ENCODE measurements at places on chromosomes 5 and 9.

DNA sequence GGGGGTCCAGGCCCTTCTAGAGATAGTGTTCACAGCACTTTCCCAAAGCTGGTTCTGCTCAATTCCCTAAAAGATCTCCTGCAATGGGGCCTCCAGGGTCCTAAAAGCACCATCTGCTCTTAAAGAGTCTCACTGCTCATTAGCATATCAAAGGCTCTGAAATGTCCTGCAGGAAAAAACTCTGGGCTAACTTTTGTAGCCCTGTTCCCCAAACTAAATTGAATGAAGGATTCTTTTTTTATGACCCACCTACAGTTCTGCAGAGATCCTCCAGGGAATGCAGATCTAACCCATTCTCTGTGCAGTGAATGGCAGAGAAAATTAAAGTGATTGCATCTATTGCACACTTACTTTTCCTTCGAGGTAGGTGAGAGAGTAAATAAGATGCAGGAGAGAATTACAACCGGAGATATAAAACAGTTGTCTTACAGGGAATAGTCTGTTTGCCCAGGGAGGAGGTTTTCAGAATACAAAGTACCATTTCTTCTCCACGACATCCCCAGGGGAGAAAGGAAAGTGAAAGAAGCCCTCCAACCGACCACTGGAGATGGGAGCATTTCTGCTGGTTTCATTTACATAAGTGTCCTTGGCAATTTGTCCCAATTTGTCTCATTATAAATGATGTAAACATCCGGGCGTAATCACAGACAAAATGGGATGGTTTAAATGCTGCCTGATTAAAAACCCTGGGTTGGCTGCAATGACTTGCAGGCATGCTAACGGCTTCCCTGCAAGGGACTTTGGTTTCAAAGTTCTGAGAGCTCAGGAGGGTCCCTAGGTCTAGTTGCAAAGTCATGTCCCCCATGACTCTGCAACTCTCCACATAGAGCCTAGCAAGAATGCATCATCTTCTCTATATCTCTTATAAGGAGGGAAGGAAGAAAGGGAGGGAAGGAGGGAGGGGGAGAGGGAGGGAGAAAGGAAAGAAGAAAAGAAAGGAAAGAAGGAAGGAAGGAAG, 114.0 kb downstream of the KCNIP1 start:
- DNase-seq: no peak

DNA sequence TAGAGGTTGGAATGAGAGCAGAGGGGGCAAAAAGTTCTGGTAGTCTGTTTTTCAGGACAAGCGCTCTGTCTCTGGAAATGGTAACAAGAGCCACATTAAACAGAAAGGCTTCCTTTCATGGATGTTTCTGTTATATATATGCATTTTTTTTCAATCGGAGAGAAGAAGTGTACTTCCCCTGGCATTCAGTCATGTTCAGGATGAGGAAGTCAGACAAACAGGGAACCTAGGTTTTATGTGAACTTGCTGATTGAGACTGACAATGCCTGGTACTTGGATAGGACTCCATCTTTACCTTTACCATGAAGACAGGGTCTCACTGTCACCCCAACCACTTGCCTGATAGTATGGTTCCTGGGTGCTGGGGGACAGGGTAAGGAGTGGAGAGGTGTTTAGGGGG, 30.1 kb upstream of the ZBED3 start:
- no peak for DNase-seq

DNA sequence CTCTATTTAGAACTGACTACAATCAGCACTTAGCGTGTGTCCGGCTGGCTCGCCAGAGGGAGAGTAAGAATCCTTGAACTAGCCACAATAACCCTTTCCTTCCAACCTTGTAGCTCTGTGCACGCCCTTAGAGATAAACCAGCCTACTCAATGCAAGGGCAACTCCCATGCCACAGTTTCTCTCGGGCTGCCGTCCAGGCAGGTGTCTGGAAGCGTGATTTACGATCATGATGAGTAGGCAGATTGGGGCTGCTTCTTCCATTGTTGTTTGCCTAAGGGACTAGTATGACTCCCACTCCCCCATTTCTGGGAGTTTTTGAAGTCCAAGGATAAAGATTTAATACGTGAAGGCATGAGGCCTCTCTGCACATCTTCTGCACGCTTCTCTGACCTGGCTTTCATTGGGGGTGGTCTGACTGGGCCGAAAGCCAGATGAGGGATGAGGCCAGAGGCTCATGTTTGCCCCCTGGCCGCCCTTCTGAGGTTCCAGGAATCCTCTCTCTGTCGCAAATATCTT, 134.0 kb upstream of the MYO10 start:
- peak; percentile 65 for DNase-seq

DNA sequence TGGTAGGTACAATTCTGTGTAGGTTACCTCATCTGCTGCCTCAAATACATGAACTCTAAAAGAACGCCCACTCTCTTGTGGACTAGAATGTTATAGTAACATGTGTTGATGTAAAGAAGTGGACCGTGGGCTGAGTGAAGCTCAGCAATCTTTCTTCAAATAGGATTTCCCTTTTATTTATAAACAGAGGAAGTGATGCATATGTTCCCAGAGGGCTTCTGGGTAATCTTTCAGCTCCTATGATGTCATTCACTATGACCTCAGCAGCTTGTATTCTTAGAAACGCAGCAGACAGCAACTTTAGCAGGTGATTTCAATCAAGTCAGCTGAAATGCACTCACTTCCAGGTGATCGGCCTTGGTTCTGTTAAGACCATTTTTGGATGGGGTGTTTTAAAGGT, 14.4 kb downstream of the F2RL2 start:
- peak; percentile 37 for DNase-seq

GRCh38 chr9:87662808-87663528, 63.0 kb upstream of the CTSL start:
- DNase-seq: peak; percentile 82

DNA sequence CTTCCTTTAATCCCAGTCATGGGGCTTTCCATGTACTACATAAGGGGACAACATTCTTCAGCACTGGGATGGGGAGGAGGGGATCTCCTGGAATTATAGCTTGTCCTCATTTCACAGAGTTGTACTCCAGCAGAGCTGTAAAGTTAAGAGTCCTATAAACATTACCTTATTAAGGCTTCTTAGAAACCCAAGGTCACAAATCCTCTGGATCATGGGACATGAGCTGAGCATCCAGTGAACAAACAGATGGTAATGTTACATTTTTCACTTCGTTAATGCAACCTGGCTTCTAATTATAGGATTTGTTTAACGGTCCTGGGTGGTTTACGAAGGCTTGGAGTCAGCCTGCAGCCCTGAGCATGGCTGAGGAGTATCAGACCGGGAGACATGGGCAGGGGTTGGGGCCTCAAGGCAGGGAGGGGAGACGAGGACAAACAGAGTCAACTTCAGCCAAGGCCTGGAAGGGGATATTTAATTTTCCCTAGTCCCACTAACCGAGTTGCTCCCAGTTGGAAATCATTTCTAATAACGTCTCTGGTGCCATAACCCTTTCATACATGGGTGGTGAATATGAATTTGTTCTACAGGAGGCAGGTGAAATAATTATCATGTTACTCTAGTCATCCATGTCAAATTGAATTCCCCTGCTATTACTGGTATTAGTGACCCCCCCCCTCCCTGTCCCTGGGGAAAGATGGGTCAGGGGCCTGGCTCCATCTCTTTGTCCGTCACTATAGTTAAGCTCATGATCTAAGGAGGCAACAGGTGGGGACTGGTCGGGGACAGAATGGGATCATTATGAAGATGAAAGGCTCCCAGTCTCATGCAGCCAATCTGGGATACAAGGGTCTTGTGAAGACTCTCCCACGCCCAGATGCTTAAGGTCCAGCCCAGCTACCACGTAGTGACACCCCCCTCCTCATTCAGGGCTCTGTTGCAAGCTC, 10.7 kb upstream of the IL17B start:
- no peak for DNase-seq

DNA sequence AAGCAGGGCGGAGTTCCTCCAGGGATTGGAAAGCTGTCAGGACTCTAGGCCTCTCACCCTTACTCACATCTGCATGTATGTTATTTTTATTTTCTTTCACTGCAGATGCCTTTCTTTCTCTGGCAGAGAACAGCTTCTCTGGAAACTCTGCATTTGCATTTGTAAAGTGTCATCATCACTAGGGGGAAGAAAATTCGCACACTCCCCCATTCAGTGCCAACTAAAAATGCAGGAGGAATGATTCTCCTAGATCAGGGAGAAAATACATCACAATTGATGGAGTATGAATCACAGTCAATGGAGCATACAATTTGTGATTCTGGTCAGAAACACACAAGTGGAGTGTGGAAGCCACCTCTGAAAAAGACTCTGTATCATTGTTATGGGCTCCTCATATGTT, 351.4 kb upstream of the FTMT start:
- DNase-seq: no peak

DNA sequence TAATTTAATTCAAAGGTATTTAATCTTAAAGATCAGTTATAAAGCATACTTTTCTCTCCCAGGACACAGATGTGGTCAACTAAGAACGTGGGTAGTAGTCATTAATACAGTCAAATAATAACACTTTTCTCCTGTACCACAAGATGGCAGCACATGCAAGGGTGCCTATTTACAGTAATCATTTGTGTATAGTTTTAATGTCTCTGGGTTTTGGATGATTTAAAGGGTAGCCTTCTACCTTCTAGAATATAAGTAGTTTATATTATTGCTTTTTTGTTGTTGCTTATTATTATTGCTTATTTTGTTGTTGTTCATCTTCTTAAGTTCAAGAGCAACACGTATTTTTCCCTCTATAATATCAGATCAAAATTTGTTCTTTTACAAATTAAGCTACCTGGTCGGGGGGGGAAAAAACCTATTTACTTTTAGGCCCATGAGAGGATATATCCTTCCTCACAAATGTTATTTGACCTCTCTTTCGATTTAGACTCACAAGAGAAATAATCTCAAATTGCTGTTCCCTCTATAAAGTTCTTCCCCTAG, 59.6 kb upstream of the SLC27A6 start:
- DNase-seq: peak; percentile 75
